ENCODE measurements at places on chromosomes 3 and 15.
A peak's percentile ranks its signal among the peaks of the same experiment; 100 is the strongest.

DNA sequence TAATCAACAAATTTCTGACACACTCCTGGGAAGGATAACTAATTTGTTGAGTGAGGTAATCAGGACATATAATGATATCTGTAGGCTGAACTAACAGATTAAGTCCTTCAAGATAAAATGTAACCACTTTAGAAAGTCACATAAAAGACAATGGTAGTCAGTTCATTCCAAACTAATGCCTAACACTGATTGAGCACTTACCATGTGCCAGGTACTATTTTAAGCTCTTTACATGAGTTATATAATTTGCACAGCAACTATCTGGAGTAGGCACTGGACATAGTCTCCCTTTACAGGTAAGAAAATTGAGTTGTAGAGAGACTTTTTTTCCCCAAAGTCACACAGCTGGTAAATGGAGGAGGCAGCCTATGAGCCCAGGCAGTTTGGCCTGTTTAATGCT is 211.2 kb upstream of the CFAP20DC start:
- no peak for DNase-seq

GRCh38 chr3:78287085-78287484 is 1247.2 kb downstream of the ROBO2 start:
- DNase-seq: no peak

DNA sequence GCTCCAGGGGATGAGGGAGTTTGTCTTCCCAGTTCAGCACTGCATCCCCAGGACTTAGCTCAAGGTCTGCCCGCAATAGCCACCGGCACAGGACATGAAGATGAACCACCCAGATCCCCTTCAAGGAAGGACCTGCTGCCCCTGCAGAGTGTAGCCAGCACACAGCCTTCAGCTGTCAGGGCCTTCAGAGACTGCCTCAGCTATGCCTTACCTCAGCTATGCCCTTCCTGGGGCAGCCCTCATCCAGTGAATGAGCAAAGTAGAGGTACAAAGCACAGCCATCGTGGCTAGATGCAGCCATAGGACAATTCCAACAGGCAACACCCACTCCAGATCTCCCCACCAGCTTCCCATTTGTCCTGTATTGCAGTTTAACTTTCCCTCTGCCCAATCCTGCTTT is 291.2 kb upstream of the STT3B start:
- DNase-seq: no peak

DNA sequence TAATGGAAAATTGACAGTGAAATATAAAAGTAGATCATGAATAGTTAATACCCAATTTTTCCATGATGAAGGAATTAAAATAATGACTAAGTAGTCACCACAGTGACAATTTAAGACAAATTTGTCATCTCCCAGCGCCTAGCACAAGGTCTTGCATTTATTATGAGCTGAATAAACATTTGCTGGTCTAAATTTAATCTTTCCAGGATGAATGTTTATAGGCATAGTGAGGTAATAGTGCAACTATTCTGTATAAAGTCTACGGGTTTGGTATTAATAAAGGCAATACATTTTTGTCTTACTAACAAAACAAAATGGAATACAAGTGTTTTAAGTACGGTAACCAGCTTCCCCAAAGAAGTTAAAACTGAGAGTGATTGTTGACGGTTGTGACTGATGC is 209.3 kb downstream of the CD47 start:
- DNase-seq: no peak

DNA sequence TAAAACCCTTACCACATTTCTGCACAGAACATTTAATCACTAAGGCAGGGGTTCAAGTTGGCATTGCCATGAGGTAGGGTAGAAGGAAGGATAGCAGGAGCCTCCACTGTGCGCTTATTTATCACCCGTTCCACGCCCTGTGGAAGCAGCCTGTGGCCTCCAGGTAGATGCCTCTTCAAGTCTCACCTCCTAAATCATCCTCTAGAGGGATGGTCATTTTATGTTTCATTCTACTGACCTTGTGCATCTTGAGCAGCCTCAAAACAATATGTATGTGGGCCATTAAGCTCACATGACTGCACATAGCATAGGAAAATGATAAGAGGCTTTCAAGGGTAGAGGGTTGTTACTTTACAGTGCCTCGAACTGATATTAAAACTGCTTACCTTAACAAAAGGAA is 546.2 kb downstream of the GRM7 start:
- DNase-seq: no peak

GRCh38 chr3:177452831-177453450 is 255.7 kb upstream of the TBL1XR1 start:
- no peak for DNase-seq

DNA sequence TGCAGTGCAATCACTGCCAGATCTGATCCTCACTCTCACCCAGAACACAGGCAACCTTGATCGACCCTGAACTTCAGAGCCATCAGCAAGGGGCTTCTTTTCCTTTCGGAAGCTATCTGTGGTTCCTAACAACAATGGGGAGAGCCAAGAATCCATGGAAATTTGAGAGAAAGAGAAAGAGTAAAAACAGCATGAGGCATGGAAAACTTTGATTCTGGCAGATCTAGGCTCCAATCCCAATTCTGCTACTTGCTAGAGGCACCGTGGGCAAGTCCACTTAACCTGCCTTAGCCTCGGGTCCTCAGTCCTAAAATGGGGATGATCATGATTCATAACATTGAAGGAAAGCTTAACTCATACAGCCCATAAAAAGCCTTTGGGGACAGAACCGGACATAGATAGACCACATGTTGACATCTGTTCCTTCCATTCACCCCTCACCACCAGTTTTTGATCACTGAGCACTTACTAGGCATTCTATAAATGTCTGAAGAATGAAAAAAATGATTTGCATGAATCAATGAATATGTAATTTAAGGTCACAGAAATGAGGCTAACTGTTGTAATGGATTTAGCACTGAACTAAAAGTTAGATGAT is 605.7 kb upstream of the CFAP20DC start:
- DNase-seq: no peak

DNA sequence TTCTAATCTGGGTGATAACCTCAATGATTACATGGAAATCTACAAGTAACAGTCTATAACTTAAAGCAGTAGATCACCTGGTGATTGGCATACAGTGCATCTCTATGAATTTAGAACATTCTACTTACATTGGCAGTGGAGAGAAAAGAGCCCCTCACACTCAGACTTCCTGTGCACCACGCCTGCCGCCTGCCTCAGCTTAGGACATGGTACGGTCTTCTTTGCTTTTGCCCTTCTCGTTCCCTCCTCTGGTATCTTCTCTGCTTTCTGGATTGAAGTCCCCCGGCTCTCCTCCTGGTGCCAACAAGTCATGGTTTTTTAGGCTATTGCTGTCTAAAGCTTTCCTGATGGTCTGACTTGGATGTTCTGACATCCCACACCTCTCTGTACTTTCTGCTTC is 7.9 kb upstream of the KCNMB3 start:
- DNase-seq: no peak

- no peak for DNase-seq
These were observed 335.3 kb downstream of the CLSTN2 start for GRCh38 chr3:140270329-140270728.

GRCh38 chr3:108202080-108202479 is 20.1 kb downstream of the IFT57 start:
- no peak for DNase-seq

GRCh38 chr15:100913961-100914360 is 5.2 kb upstream of the LRRK1 start:
- DNase-seq: no peak

GRCh38 chr3:149650828-149651227 is 7.0 kb downstream of the WWTR1 start:
- no peak for DNase-seq

GRCh38 chr3:103134023-103134724 is 699.4 kb downstream of the ZPLD1 start:
- no peak for DNase-seq

- DNase-seq: no peak
These were observed 151.3 kb downstream of the NR1I2 start for GRCh38 chr3:119933207-119933606.

- DNase-seq: no peak
These were observed 112.6 kb downstream of the ERC2 start for GRCh38 chr3:56355570-56356185.

DNA sequence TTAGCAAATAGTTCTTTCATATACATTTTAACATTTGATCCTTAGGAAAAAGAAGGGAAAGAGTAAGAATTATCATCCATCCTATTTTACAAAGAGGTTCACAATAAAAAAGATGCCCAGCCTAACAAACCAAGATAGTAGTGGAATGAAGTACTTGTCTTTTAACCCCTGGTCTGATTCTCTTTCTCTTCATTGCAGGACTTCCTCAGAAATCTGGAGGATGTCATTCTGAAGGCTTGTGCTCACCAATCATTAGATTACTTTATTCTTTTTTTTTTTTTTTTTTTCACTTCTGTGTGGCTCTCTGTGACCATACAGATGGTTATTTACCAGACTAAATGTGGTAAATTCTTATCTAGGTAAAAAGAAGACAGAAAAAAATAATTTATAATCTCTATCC is 7.0 kb downstream of the HDGFL3 start:
- no peak for DNase-seq

DNA sequence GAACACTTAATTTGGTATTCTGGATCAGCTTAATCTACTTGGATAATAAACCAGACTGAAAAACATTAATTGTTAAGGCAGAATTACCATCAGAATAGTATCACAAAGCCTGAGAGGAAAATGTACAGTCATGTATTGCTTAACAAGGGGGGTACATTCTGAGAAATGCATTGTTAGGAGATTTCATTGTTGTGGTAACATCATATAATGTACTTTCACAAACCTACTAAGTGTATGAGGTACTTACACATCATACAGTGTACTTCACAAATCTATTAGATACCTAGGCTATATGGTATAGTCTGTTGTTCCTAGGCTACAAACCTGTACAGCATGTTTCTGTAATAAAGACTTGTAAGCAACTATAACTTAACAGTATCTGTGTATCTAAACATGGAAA is 68.2 kb downstream of the NBEAL2 start:
- DNase-seq: no peak

DNA sequence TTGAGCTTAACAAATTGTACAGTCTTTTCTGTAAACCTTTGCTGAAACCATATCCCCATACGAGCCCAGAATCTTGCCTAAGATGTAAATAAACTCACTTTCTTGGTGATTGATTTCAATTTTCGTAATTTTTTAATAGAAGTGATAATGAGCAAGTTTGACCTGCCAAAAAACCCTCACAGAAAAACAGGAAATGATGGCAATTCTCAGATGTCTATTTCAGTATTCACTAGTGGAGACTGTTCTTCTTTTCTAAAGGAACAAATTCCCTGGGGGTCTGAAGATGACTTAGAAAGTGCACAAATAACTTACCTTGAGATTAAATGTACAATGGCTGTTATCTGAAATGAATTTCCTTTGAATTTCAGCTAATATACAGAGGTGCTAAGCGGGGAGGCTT is 116.5 kb upstream of the CMC1 start:
- no peak for DNase-seq

DNA sequence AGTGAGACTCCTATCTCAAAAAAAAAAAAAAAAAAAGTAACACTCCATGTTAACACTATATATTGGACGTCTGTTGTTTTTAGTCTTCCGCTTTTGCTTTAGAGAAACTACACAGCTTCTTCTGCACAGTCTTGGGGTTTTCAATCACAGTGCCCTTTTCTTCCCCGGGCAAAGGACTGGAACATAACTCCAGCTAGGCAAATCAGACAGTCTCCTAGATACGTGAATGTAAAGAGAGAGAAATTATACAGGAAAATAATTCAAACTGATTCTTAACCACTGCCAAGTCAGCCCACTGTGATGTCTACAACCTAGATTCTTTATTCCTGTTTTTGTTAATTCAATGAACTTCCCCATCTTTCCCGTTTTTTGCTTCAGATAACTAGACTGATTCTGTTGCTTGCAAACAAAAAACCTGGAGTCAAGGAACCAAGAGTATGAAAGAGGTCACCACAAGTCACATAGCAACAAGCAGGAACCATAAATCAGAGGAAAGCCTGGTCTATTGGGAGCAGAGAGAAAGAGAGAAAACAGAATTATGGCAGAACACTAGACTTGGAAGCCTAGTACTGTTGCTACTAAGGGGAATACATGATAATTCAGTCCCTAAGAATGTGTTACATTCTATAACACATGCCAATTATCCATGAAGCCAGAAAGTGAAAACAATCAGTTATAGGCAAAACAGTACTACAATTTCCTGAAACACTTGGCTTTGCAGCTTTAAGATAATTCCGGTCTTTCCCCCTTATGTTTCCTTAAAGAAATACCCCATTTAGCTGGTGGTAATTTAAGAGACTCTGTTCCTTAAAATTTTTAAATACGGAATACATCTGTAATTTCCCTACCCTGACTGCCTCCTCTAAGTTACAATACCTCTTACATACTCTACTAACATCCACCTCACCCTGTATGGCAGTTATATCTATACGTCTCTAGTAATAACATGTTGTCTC is 63.1 kb downstream of the TBL1XR1 start:
- DNase-seq: no peak

GRCh38 chr15:57540736-57541135 is 51.0 kb upstream of the MYZAP start:
- no peak for DNase-seq

- no peak for DNase-seq
These were observed 11.3 kb downstream of the NR2F2 start for GRCh38 chr15:96341513-96342405.

- DNase-seq: no peak
These were observed 1009.8 kb downstream of the TUSC7 start for GRCh38 chr3:117719316-117719926.

GRCh38 chr3:48819234-48820221 is 28.1 kb downstream of the PRKAR2A start:
- DNase-seq: no peak

- DNase-seq: no peak
These were observed 1.3 kb downstream of the ARHGEF26 start for GRCh38 chr3:154122552-154122911.

GRCh38 chr3:98500019-98500418 is 2.5 kb downstream of the OR5K2 start:
- DNase-seq: no peak

DNA sequence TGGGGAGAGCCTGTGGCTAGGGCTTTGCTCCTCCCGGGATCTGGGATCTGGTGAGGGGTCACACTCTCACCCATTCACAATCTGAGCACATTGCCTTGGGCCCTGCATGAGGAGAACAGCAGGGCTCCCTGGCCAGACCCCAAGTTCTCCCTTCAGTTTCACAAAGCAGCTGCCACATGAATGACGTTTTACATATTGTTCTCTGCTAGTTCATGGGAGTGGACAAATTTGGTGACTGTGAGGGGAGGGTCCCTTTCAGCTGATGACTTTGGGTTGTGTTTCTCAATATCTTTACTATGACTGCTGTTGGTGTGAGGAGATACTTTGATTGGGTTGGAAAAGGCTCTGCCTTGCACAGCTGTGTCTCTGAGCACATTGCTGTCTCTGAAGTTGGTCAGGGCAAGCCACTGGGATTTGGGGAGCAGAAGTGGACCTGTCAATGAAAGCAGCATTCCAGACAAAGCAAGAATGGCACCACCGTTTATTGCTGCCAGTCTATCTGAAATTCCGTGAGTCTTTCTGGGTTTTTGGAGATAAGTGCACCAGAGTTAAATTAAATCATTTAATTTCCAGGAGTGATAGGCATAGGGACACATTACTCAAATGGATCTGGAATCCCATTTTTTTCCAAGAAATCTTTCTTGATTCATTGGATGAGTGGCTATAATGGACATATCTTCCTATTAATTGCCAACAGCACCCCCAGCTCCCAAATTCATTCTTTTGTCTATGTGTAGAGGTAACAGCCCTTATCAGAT is 10.3 kb downstream of the TIMP4 start:
- no peak for DNase-seq

GRCh38 chr3:169218314-169218983 is 445.1 kb downstream of the MECOM start:
- peak; percentile 54 for DNase-seq
